ENCODE measurements at places on chromosomes 7 and 10. TPM values are rescaled to one million over a fixed set of nuclear protein-coding genes. Genes with fewer than 3 reads are reported as not detected.

SPDYE6 gene
- not detected for total RNA-seq

AGBL3 gene
- total RNA-seq = 5.5 TPM

CFAP43 gene
- total RNA-seq = 0.71 TPM

UBE2H gene
- 43.4 TPM for total RNA-seq

GRCh38 chr7:144738708-144739314 is 97.0 kb downstream of the TPK1 start:
- no peak for DNase-seq

AKR1C8 gene
- not detected for total RNA-seq

DNA sequence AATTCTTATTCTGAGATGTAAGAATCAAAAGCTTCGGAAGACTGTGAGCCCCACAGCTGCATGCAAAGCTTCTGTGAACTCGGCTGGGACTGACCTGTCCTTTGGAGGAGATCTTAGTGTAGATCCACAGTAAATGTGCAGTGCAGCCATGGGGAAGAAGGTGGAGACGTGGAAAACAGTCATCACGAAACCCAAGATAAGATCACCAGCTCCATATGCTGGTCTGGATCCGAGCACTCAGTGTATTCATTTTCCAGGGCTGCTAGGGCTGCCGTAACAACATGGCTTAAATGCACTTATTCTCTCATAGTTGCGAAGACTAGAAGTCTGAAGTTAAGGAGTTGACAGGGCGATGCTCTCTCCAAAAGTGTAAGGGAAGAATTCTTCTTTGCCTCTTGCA is 143.0 kb upstream of the TCF7L2 start:
- DNase-seq = no peak

DNA sequence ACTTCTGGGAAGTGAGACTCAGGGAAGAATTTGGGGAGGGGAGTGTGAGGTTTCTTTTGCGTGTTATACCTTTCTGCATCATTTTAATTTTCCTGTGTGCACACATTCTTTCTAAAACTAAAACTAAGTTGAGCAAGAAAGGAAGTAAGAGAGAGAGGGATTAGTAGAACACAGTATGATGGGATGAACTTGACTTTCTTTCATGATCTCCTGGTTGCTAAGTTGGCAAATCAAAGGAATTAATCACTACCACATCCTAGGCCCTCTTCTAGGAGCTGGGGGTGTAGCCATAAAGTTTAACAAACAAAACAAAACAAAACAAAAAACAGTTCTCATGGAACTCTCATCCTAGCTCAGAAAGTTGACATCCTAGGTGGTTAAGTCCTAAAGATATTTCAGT is 19.1 kb upstream of the KDM7A start:
- no peak for DNase-seq

GRCh38 chr10:3111621-3112163 is 44.3 kb downstream of the PFKP start:
- DNase-seq = no peak

TYSND1 gene
- total RNA-seq = 17.6 TPM

DNA sequence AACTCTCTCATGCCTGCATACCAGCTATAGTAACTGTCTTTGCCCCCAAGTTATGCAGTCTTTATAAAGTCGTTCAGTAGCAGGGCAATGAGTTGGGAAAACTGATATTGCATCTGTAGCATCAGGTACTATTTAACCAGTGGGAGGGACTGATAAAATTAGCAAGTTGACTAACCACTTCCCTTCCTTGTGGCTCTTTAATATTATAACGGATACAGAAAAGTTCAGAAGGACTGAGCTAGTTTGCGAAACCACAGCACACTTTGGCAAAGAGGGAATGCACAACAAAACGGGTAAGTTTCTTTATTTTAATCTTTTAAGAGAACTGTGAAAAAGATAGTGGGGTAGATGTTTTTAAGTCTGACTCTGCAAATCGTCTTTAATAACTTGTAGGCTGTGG is 205.3 kb upstream of the HDAC9 start:
- DNase-seq = no peak

SPDYE8 gene
- not detected for total RNA-seq

TMEM236 gene
- 0.05 TPM for total RNA-seq

NOLC1 gene
- total RNA-seq = 111 TPM

DNA sequence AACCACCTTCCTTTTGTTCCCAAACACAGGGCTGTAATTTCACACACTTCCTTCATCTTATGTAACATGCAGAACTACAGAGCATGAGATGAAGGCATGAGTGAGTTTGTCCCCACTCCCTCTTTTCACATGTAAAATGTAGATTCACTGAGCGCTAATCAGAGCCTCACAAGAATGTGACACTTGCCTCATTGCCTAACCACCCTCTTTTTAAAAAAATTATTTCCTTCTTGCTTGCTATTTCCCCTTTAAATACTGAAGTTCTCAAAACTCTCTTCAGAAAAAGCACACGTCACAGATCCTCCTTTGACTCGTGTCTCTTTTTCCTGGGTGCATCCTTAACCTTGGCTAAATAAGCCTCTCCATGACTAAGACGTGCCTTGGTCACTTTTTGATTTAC is 121.2 kb upstream of the TARP start:
- no peak for DNase-seq

Measured in neural crest cell (in vitro differentiated cells).